ENCODE measurements at places on chromosomes 13 and 19. TPM values are rescaled to one million over a fixed set of nuclear protein-coding genes. Genes with fewer than 3 reads are reported as not detected.

DNA sequence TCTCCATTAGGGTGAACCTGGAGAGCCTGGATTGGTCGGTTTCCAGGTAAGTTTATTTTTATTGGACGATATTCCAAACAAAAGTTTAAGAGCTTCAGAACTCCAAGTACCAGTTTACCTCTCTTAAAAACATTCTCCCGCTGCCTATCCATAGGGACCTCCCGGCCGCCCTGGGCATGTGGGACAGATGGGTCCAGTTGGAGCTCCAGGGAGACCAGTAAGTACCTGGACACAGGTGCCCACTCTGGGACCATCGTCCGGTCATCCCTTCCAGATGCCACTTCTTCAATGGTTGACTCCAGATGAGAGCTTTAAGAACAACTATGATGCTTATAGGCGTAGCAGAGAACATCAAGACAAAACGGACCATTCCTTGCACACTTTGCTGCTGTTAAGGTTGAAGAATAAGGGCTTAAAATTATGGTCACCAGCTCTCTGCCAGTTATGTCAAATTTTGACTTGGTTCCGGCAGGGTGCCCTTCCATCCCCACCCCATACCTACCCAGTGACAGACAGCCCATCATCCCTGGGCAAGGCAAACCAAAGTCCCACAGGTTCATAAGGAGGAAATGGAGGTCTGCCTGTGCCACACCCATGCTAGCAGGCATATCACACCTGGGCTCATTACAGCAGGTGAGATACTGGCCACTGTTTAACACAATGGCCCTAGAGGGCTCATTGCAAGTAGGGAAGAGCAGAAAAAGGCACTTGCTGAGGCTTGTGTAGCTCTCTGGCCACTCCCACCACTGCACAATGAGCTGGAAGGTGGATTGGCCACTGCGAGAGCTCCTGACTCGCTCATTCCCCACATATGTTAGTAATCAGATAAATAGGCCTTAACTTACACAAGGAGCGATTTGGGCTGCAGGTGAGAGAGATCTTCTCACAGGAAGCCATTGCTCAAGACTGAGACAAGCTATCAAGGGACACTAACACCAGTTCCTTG lies 123.6 kb downstream of the COL4A2 start:
- no peak for DNase-seq

F10 gene
- total RNA-seq, result not detected

GRCh38 chr13:72677431-72677830 lies 50.0 kb downstream of the MZT1 start:
- DNase-seq, result no peak

FBL gene
- 374 TPM for total RNA-seq

- DNase-seq, result no peak
Measured at GRCh38 chr19:28929006-28929405, 283.9 kb downstream of the UQCRFS1 start.

- no peak for DNase-seq
Measured at GRCh38 chr19:17579661-17580244, 24.3 kb downstream of the COLGALT1 start.

DNA sequence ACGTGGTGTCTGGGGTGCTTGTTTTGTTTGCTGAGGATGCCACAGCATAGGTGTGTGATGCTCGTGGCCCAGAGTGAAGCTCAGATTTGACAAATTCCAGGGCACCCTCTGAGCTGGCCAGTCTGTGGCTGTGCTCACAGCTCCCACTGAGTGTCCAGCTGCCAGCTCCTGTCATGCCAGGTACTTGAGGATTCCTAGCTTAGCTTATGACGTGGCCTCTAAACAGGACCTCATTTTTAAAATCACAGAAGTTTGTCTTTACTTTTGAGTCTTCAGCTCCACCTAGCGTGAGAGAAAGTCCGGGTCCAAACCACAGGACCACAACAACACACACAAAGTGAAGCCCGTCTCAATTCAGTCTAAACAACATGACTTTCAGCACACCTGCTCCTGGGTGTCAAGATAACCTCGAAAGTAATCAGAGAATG lies 117.3 kb downstream of the RAB20 start:
- DNase-seq, result no peak

- no peak for DNase-seq
Measured at GRCh38 chr13:101869553-101869952, 417.1 kb downstream of the ITGBL1 start.

- no peak for DNase-seq
Measured at GRCh38 chr19:2251106-2252054, 2.3 kb downstream of the AMH start.

UQCRFS1 gene
- 39.7 TPM for total RNA-seq

DNA sequence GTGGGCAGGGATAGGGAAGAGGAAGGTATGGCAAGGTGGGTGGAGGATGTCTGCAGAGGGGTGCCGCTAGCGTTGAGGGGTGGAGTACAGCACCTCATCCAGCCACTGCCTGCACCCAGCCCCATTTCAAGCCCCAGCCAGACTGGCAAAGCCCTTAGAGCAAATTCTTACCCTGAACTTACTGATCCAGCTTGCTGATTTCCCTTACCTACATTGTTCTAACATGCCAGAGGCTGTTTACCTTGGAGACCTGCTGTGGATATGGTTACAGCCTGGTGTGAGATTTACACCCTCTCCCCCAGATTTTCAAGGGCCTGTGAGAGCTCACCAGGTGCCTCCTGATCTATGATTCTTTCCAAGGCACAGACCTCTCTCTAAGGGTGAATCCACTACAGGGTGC lies 86.0 kb downstream of the ZNF726 start:
- no peak for DNase-seq

GRCh38 chr13:99721606-99722337 lies 220.5 kb downstream of the TM9SF2 start:
- no peak for DNase-seq

SIN3B gene
- 29.1 TPM for total RNA-seq

ERICH6B gene
- total RNA-seq, result not detected

DNA sequence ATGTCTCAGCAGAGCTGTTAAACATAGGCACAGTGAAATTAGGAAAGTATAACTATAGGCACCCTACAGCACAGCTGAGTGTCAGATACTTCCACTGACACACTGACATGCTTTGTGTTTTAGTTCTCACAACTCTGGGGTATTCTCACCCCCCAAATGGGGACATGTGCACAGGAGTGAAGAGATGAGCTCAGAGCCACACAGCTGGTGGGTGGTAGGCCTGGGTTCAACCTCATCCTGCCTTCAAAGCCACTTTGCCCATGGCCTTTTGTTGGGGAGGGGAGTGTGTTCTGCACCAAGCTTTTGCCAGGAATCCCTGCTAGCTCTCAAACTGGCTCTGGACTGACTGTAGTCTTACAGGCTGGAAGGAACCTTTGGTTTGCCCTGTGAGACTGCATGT lies 1.7 kb upstream of the SLC35E1 start:
- no peak for DNase-seq

DNA sequence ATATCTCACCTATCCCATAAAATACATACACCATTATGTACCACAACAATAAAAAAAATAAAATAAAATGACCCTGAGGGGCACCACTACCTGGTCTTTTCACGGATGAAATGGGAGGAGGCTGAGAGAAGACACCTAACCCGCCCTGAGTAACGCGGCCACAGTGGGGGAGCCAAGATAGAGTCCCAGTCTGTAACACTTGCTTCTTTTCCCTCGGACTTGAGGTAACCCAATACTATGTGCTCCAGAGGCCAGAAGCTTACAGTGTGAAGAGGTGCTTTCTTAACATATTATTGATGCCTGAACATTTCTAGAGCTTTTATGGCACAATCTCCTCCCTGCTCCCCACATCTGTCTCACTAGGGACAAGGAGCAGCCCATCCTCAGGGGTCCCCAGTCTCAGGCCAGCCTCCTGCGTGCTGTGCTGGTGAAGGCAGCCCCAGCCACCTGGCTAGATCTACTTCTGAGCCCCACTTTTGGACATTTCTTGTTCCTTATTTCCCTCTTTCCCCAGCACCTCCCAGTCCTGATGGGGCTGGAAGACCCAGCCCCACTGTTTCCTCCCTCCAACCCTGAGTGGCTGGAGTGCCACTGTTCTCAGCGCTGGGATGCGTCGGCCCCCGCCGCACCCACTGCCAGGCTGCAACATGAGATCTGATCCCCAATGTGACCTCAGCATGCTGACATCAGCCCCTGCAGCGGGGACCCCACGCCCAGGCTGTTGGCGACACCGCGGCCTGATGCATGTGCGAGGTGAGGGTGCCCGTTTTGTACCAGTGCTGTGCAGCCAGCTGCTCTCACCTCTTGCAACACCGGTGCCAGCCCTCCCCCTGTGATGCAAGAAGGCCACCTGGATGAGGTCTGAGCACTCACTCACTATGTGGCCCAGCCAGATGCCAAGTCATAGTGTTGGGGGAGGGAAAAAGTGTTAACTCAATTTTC lies 143.3 kb downstream of the DCLK1 start:
- no peak for DNase-seq

DNA sequence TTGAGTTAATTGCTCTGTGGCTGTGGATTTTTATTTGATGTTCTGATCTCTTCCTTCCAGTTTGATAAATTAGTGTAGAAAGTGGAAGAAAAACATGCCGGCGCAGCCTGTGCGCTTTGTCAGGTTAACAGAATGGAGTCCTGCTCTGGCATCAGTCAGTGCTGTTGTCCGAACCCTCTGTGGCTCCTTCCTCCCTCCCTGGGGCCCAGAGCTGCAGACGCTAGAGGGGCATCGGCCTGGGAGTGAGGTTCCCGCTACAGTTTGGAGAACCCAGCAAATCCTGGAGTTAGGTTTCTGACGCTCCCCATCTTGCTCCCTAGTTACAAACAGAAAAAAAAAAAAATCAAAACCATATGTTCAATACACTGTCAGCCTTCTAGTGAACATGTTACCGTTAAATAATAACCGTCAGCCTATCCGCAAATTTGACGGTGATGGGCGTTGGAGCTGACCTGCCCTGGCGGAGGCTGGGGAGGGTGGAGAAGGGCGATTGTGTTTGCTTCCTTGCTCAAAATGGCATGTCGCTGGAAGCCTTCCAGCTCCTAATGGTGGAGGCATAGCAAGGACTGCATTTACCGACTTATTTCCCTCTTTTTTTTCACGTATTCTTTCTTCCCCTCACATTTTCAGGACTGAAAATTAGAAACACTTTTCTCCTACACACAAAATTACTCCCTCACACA lies 13.6 kb downstream of the MBNL2 start:
- DNase-seq, result no peak

- DNase-seq, result no peak
Measured at GRCh38 chr13:46687810-46688209, 109.2 kb downstream of the ESD start.

LIM2 gene
- total RNA-seq, result not detected

- no peak for DNase-seq
Measured at GRCh38 chr13:43200736-43201135, 177.3 kb downstream of the DNAJC15 start.

EPS8L1 gene
- total RNA-seq, result 4.5 TPM

ZNF580 gene
- 33.1 TPM for total RNA-seq

KIR2DL1 gene
- total RNA-seq, result 0.47 TPM

STOML3 gene
- not detected for total RNA-seq

GRCh38 chr19:3692141-3693024 lies 7.9 kb downstream of the PIP5K1C start:
- no peak for DNase-seq

DNA sequence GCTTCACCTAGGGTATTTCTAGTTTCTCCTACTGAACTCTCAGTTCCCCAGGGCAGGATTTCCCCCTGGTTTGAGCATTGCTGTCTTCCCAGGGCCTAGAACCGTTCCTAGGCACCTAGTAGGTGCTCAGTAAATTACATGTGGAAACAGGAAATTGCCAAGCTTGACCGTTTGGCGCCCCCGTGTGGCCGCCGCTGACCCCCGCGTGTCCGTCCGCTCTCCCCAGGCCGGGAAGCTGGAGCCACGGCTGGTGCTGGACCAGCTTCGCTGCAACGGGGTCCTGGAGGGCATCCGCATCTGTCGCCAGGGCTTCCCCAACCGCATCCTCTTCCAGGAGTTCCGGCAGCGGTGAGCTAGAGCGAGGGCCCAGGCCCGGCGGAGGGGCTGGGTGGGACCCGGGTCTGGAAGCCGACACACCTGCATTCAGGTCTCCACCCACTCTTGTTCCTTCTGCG lies 55.5 kb downstream of the MYH14 start:
- DNase-seq, result no peak

DNA sequence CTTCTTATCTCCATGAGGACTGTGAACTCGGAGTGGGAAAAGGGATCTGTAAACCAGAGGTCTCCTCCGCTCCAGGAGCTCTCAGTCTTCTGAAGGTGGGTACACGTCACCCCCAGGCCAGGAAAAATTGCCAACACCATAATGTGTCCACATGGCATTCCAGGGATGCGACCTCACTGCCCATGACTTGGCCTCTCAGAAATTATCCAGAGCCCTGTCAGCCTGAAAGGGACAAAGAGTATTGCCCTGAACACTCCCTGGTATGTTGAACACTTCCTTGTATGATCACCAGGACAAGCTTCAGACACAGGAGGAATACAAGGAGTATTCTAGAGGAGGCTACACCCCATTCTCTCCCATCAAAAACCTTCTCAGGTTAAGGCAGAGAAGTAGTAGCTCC lies 81.0 kb upstream of the SLC7A1 start:
- DNase-seq, result no peak

DNA sequence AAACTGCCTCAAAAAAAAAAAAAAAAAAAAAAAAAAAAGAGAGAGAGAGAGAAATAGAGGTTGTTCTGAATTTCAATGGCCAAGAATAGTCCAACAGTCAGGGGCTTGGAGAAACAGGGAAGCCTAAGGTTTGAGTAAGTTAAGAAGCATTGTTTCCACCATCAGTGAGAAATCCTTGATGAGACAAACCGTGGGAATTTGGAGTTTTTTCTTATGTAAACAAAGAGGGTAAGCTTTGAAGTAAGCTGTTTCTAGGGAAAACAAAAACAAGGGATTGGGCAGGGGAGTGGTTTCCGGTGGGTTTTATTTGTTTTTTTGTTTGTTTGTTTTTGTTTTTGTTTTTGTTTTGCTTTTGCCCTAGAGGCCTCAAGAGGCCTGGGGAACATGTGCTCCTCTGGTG lies 11.2 kb upstream of the ERVV-1 start:
- no peak for DNase-seq

EIF3K gene
- 281 TPM for total RNA-seq

TSSK6 gene
- 6.3 TPM for total RNA-seq

DNA sequence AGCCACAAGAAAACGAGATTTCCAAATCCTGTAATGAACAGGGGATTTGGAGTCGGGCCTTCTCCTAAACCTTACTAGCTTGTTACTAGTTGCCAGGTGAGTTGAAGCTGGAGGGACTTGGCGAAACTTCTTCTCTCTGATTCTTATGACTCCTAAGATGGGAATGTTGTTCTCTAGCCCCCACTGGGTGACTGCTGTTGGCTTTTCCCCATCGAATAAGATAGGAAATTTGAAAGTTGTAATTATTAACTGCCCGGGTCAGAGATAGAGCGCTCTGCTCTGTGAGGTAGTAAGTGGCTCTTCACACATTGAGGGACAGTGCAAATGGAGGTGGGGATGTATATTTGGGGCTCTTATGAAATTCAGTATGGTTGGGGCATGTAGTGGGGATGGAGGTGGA lies 111.2 kb upstream of the MBNL2 start:
- no peak for DNase-seq

CYP4F2 gene
- total RNA-seq, result not detected

DNA sequence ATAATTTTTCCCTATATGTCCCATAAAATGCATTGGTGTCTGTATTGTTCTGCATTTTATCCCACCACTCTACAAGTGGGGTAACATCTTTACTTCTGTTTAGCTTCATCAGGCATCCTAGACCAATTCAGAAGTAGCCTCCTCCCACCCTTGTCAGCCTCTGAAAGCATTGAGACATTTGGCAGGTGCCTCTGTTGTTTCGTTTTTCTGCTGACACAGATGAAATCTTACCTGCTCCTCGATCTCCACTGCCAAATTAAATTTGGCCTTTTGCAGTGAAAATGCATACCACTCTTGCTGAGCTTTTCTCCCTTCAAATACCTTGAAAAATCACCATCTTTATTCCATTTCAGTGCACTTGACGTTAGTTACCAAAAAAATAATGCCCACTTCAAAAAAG lies 83.5 kb upstream of the STARD13 start:
- DNase-seq, result no peak

MEDAG gene
- total RNA-seq, result 0.59 TPM

Measured in activated CD8-positive, alpha-beta memory T cell treated with anti-CD3 and anti-CD28 coated beads, Interleukin-2, amount 10 ng/mL, durations not matched to agents 7 days and 5 days (primary cell).